ENCODE measurements at places on chromosomes 6 and 20.
A peak's percentile ranks its signal among the peaks of the same experiment; 100 is the strongest.

GRCh38 chr6:23647045-23647444, 479.0 kb upstream of the NRSN1 start:
- no peaks in the 10 kb centered on the region for H3K36me3 ChIP-seq
- no peaks in the 10 kb centered on the region for H3K4me1 ChIP-seq
- no peak overlapping the region for H3K27ac ChIP-seq
- no peaks in the 10 kb centered on the region for H3K27me3 ChIP-seq

DNA sequence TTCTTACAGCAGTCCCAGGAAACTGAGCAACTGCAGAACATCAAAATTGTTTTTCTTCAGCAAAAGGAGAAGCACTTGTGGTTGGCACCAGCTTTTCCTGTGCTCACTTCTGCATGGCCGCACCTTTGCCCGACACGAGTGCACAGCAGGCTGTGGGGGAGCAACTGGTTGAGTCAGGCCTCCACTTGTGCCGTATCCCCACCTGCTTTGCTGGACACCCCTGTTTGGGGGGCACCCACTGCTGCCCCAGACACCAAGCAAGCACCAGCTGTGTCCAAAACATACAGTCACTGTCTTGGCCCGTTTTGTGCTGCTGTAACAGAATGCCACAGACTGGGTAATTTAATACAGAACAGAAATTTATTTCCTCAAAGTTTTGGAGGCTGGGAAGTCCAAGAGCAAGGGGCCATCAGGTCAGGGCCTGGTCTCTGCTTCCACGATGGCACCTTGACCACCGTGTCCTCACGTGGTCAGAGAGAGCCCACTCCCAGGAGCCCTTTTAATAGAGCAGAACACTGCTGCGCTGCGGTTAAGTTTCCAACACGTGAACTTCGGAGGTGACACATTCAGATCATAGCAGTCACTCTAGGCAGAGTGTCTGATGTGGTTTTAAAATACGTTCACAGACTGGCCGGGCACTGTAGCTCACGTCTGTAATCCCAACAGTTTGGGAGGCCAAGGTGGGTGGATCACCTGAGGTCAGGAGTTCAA, 8.7 kb upstream of the GMEB2 start:
- H3K27ac ChIP-seq: peak overlapping the region; percentile 78
- H3K27me3 ChIP-seq: no peaks in the 10 kb centered on the region
- H3K36me3 ChIP-seq: no peaks in the 10 kb centered on the region
- peaks cover 58% of the 10 kb centered on the region for H3K4me1 ChIP-seq
- peak; percentile 92 for DNase-seq

GRCh38 chr6:152836523-152836922, 85.9 kb downstream of the VIP start:
- H3K4me1 ChIP-seq: no peaks in the 10 kb centered on the region
- no peak overlapping the region for H3K4me3 ChIP-seq

DNA sequence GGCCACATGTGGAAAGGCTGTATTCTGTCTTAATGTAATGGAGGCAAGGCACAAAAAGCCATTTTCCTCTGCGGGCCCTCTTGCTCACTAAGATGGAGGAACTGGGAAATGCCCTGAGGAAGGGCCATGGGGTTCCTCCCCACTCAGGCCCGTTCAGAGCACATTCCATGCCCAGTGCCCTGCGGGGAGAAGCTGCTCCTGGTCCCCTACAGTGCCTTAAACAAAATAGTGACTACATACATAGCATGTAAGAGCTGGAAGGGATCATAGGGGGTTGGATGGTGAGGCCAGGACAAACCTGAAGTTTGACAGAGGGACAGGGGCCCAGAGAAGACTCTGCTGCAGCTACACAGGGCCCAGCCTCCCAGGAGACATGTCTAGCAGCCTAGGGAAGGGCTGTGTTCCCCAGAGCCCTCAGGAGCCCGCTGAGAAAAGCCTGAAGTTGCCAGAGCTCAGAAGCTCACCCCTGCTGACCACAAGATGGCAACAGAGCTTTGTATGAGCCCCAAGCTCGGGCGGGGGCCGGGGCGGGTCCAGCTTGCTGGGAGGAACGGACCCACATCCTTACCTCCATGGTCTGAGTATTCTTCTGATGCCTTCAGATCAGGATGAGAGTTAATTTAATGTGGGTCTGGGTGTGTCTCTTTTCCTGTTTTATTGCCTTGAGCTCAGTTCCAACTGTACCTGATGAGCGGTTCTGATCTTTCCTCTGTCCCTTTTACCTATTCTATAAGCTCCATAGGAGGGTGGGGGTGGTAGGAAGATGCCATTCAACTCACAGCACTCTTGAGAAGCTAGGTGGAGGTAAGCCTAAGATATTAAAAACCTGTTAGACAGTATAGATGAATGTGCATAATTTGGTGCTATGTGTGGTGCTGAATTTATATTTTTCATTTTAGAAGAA, 242.9 kb downstream of the CDC5L start:
- H3K4me1 ChIP-seq: no peaks in the 10 kb centered on the region
- H3K27me3 ChIP-seq: no peaks in the 10 kb centered on the region
- no peaks in the 10 kb centered on the region for H3K36me3 ChIP-seq
- H3K4me3 ChIP-seq: no peak overlapping the region
- no peak for DNase-seq

DNA sequence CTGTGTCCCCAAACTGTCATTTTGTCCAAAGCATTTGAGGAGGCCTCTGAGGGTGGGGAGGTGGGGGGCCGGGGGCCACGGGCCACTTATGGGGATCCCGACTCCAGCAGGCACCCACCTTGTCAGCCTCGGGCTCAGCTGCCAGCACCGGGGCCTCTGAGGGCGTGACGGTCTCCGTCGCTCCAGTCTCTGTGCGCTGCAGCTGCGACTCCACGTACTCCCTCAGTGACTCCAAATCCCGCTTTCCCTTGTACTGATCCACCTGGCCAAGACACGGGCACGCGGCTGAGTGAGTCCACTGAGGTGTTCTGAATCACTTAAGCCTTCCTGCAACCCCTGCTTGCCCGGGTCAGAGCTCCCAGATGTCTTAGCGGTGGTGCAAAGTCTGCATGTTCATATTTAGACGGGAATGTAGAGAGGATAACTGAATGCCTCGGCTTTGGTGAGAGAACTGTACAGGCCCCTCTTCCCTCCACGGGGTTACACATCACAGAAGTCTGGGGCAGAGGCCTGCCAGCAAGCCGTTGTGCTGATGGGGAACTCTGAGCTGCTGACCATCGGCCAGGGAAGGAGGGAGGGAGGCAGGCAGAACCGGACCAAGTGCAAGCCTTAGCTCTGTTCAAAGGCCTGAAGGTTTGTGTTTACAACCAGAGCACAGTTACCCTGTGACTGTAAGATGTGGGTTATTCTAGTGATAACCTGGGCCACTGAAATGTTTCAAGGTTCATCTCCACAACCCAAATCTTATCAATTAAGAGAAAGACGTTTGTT, 21.8 kb downstream of the TXNDC5 start:
- no peak overlapping the region for H3K27ac ChIP-seq
- no peak overlapping the region for H3K4me3 ChIP-seq
- no peaks in the 10 kb centered on the region for H3K36me3 ChIP-seq
- no peaks in the 10 kb centered on the region for H3K4me1 ChIP-seq
- no peak for DNase-seq

DNA sequence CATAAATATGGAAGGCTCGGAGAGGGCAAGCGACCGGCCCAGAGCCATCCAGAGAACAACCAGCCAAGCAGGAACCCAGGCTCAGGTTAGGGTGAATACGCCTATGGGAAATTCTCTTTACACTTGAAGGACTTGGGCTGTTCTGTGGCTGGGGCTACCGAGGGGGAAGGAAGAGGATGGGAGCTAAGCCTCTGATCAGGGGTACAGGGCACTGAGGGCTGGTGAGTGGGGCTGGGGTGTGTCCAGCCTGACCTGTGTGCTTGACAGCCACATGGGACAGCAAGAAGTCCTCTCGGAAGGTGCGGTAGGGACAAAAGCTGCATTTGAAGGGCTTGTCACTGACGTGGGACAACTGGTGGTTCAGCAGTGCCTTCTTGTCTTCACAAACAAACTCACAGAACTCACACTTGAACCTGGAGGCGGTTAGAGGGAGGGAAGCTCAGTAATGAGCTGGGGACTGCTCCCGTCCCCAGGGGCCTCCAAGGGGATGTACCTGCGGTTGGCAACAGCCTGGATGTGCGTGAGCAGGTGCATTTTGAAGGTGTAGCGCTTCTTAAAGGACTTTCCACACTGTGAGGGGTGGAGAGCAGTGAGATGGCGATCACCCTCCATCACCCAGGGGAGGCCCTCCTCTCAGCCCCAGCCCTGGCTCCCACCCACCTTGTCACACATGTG, 11.9 kb downstream of the ZNF335 start:
- no peaks in the 10 kb centered on the region for H3K27me3 ChIP-seq
- no peak overlapping the region for H3K27ac ChIP-seq
- H3K4me3 ChIP-seq: no peak overlapping the region
- no peak for DNase-seq

GRCh38 chr6:169288591-169288990, 34.9 kb upstream of the THBS2 start:
- H3K36me3 ChIP-seq: no peaks in the 10 kb centered on the region
- no peaks in the 10 kb centered on the region for H3K27me3 ChIP-seq

DNA sequence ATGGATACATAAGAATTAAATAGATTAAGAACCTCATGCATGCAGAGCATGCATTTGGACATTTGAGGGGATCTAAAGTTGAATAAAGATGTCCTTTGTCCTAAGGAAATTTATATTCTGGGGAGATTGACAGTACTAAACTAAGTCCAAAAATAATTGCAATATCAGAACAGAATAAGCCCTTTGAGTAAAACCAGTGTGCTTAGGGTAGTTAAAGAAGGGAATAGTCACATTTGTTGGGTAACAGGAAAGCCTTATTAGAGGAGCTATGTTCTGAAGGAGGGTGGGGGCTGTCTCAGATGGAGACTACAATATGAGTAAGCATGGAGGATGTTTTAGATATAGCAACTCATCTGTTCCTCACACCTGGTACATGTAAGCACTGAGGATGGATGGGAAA, 35.8 kb downstream of the CDC5L start:
- H3K4me3 ChIP-seq: no peak overlapping the region
- H3K36me3 ChIP-seq: peaks cover 74% of the 10 kb centered on the region
- H3K4me1 ChIP-seq: no peaks in the 10 kb centered on the region
- H3K27ac ChIP-seq: no peak overlapping the region

DNA sequence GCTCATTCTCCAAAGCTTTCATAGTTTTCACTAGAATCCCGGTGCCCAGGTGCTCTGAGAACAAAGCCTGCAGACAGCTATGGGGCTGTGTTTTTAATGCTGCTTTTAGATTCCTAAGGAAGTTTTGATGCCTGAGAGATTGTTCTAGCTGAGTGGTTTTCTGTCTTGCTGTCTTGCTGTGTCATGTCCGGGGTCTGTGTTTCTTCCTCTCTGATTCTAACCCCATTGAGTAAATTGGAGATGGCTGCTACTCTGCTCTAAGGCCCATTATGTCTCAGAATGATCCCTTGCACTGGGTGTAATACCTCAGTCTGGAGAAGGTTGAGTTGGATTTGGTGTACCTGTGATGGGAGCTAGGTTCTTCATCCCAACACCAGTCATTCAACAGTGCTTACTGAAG, 63.4 kb downstream of the ARID1B start:
- no peak overlapping the region for H3K27ac ChIP-seq
- no peak overlapping the region for H3K4me3 ChIP-seq
- no peaks in the 10 kb centered on the region for H3K36me3 ChIP-seq
- H3K27me3 ChIP-seq: no peaks in the 10 kb centered on the region
- DNase-seq: no peak

DNA sequence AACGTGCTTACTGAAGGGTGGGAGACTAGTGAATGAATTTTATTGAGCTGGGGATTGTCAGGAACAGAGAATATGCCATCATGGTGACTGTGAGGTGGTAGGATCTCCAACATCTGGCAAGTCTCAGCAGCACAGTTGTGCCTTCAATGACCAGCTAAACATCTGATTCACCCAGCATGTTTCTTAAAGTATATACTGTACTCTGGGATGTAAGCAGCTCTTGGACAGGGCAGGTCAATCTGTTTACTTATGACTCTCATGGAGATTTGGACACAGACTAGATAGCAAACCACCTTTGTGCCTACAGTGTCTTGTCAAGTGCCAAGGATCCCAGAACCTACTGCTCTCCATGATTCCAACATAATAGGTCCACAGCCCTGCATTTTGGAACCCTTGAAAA, 801.0 kb upstream of the CITED2 start:
- no peak for DNase-seq
- no peaks in the 10 kb centered on the region for H3K36me3 ChIP-seq
- H3K4me3 ChIP-seq: no peak overlapping the region
- H3K27me3 ChIP-seq: no peaks in the 10 kb centered on the region
- no peaks in the 10 kb centered on the region for H3K4me1 ChIP-seq

DNA sequence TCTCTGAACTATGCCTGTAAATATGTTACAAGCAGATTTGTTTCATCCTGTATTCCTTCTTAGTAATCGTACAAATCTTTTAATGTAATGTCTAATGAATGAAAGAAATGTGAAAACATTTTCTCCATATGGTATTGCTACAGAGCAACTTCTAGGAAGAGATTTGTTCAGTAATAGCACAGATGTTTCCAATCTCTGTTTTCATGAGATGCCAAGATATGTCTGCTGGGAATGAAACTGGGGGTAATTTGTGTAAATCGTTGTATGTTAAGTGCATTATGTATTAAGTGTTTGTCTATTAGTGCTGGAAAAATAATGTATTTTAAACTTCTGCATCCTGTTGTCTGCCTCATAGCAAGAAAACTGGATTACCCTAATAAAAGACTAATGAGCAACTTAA, 722.2 kb upstream of the EYS start:
- no peaks in the 10 kb centered on the region for H3K4me1 ChIP-seq
- H3K27ac ChIP-seq: no peak overlapping the region
- H3K36me3 ChIP-seq: no peaks in the 10 kb centered on the region
- no peak overlapping the region for H3K4me3 ChIP-seq
- DNase-seq: no peak

DNA sequence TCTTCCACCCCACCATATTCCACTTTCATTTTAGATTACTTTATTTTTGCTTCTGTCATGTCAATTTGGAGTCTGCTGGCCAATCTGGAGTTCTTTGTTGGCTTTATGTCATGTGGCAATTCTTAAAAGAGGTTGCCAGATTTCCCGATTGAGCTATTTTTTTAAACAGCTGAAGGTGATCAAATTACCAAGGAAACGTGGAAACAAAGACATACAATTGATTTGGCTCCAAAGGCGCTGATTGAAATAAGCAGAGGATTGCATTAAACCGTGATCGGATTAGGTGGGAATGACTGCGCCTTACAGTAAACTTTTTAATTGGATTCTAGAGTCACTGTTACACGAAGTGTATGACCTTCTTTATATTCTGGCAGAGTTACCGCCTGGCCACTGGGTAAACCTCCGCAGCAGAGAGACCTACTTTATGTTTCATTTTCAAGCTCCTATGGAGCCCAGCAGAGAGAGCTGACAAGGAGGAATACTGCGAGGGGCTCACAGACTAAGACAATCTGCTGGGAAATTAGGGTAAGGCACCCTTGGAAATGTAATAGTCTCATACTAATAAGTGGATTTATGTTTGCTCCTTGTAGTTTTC, 37.9 kb downstream of the SIM1 start:
- H3K4me3 ChIP-seq: no peak overlapping the region
- no peaks in the 10 kb centered on the region for H3K36me3 ChIP-seq
- H3K27ac ChIP-seq: no peak overlapping the region
- no peak for DNase-seq
- H3K4me1 ChIP-seq: no peaks in the 10 kb centered on the region

All from naive thymus-derived CD4-positive, alpha-beta T cell (primary cell).